Left hindlimb (tissue), 1 donor: ENCODE measurements at places on chromosomes 2 and 18.

DNA sequence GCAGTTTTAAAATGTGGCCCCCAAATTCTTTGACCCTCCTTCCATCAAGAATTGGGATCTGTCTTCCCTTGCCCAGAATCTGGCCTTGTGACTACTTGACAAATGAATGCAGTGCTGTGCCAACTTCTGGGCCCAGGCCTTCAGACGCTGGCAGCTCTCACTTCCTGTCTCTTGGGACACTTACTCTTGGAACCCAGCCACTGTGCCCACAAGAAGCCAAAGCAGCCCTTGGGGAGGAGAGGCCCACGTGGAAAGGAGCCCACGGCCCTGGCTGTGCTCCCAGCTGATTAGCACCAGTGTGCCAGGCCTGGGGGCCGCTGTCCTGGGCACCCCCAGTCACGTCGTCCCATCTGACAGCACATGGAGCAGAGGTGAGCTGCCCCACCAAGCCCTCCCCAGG, 56.6 kb downstream of the RPL37A start:
- peak; percentile 40 for DNase-seq

GRCh38 chr18:56322406-56322805, 316.0 kb downstream of the TXNL1 start:
- DNase-seq: peak; percentile 48

DNA sequence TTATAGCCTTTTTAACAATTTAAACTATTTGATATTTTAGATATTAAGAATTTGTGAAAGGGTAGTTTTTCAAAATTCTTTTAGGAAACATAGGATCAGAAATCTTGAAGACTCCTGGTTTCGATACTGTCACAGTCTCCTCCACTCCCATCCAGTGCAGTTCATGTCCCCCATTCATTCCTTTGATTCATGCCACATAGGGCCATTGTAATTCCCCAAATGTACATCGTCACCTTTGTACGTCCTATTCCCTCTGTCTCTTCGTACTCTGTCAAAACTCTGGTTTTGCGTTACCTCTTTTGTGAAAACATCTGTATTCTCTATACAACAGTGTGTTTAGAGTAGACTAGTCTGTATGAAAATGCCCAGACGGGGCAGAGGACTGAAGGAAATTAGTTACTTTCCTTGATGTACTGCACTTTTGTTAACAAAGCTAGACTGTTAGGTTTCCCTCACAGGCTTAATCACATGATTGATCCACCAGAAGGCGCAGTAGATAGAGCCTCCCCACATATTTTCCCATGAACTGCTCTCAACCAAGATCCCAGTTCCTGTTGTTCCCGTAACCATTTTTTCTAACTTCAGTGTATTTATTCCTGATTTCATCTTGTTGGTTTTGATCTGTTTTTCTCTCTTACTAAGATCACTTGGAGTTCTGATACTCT, 2.5 kb downstream of the MRPL35 start:
- no peak for DNase-seq

DNA sequence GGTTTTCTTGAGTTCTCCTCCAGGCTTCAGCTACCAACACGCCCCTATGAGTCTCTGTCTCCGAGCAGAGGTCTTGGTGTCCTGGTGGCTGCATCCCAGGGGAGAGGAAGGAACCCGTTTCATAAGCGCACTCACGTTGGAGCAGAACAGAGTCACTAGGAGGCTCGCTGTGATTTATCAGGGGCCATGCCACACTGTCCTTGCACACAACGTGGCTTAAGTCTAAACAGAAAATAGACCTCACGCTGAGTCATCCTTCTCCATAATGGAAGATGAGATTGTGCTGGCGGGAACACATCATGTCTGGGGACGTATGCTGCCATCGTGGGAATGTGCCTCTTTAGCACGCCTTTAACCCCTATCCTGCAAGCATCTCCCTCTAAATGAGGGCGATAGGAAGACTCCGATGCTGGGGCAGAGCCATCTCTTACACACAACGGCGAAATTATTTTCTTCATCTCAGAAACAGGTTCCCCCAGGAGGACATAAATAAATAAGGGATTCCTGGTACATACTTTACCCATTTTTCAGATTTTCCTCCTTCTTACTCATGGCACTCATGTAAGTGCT, 211.4 kb downstream of the KLHL29 start:
- DNase-seq: no peak

- no peak for DNase-seq
Measured at GRCh38 chr2:28747714-28748113, 3.9 kb upstream of the PPP1CB start.

- DNase-seq: no peak
Measured at GRCh38 chr2:47708801-47709499, 74.0 kb upstream of the MSH6 start.
